ENCODE measurements at places on chromosomes 3 and 15.

- peak; percentile 11 for DNase-seq
Observed at GRCh38 chr15:37837276-37837675, 97.2 kb upstream of the TMCO5A start.

DNA sequence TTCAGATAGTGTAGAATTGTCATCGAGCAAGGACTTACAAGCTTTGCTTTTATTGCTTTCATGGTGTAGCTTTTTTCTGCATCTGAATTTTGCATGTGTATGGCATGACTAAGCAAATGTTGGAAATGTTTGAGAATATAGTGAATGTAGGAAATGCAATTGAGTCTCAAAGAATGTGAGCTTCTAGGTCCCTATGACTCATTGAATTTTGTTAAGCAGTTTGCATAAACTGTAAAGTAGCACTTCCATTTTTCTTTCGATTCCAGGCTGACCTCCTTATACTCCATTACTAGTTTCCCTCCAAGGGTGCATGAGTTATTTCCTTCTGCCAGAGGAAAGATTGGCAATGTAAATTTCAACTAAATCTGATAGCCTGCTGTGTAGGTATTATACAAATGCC lies 619.2 kb downstream of the DIPK2A start:
- peak; percentile 76 for DNase-seq

DNA sequence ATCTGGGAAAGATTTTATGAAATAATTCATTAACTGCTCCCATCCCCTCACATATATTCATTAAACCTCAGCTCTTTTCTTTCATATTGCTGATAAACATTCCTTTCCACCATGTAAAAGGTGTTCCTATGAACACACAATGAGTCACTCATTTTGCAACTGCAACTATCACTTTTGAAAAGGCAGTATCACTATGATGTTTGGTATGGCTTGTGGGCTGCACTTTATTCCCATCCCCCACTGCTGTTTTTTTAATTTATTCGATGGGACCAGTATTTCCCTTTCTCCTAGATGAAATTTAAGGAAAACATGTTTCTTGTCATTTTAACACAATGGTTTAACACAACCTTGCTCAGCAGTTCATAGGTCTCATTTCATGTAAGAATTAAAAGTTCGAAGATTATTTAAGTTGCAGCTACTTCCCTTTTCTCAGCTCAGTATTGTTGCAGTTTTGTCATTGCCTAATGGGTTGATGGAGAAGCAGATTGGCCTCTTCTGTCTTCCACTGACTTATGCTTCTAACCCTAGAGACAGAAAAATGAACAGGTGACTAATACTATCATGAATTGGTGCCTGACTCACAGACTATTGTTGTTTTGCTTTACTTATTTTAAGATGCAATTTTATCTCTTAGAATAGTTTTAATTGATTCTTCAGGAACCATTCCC lies 280.3 kb downstream of the ZPLD1 start:
- no peak for DNase-seq

DNA sequence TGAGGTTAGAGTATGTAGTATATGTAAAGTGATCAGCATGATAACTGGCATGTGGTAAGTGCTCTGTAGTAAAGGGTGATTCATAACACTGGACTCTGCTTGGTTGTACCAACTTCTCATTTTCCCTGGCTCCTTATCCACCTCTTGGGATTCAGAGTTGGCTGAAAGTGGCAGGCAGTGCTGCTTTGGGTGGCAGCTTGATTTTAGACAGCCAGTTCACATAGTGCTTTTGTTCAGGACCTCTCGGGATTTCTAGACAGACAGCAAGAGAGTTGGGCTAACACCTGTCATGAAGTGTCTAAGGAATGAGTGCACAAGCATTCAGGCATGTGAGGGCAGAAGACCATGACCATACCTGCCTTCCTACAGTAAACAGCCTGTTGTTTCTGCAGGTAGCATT lies 69.0 kb downstream of the RBM6 start:
- no peak for DNase-seq

DNA sequence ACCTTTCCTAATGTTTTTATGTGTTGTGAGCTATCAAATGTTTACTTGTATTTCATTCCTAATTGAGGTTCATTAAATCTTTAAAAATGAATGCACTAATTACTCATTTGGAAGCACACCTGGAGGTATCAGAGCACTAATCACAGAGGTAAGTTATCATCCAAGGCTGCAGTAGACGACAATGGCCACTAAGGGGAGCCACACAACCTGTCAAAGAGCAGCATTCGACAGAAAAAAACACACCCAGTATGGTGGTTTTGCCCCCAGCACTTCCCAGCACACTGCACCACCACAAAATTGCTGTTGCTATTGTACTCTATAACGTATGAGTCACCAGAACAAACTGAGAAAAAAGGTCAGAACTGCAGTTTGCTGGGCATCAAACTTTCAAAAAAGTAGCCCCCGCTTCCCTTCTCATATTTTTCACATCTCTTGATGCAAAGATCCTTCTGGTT lies 205.9 kb upstream of the IGF1R start:
- DNase-seq, result peak; percentile 46

GRCh38 chr15:98657721-98658120 lies 9.4 kb downstream of the IGF1R start:
- DNase-seq, result no peak

DNA sequence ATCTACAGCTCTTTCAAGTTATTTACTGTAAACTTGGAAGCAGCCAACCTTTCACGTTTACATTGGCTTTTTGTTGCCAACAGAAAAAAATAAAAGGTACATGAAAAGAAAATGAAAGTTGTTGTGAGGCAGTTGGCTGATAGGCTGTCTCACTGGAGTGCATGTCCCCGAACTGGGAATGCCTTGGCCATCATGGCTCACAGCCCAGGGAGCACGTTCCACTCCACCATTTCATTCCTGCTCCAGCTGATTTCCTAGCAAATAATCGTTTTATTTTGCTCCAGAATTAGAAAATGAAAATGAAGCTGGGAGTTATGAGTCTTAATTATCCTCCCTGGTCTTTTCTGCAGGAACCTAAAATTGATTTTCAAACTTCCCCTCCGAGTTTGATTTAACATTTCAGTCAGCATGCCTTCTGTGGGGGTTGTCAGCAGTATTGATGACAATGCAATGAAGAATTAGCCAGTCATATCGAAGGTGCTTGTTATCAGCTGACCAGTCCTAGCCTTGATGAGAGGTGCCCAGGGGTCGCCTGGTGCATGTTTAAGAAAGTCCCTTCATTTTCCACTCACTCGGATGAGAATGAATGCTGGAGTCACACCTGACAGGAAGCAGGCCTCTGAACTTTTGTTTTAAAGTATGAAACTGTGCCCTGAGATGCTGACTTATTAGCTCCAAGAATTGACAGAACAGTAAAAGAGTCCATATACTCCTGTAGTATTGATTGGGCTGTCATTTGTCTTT lies 293.7 kb upstream of the TRIM42 start:
- no peak for DNase-seq

Measured in fibroblast of skin of left biceps (primary cell).